ENCODE measurements at places on chromosomes 2 and 18. TPM values are rescaled to one million over a fixed set of nuclear protein-coding genes. Genes with fewer than 3 reads are reported as not detected.

Gene XDH
- not detected for total RNA-seq

Gene CYTIP
- 1.4 TPM for total RNA-seq

Gene C1QL2
- not detected for total RNA-seq

Gene LONRF2
- total RNA-seq: 50.4 TPM

Gene COLEC12
- 0.78 TPM for total RNA-seq
